Immature natural killer cell (primary cell): ENCODE measurements at places on chromosomes 7 and 10.

- DNase-seq, result no peak
Observed at GRCh38 chr10:128950916-128951275, 516.1 kb upstream of the MGMT start.

GRCh38 chr7:75914169-75914654 lies 743 bp upstream of the POR start:
- no peak for DNase-seq

DNA sequence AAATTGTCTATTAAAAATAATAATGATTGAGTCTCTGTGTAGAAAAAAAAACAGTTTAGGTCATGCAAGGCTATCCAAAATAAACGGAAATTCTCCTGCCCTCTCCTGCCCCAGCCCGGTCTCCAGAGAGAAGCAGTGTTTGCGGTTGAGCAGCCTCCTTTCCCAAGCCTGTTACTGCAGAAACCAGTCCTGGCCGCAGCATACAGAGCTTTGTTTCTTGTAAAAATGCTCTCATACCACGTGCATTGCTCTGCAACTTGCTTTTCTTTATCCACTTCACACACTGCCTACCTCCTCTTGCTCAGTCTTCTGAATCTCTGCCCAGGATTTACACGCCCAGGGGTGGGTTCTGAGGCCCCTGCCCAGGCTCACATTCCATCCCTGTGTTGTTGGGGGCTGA lies 34.4 kb upstream of the CUL1 start:
- DNase-seq, result no peak

DNA sequence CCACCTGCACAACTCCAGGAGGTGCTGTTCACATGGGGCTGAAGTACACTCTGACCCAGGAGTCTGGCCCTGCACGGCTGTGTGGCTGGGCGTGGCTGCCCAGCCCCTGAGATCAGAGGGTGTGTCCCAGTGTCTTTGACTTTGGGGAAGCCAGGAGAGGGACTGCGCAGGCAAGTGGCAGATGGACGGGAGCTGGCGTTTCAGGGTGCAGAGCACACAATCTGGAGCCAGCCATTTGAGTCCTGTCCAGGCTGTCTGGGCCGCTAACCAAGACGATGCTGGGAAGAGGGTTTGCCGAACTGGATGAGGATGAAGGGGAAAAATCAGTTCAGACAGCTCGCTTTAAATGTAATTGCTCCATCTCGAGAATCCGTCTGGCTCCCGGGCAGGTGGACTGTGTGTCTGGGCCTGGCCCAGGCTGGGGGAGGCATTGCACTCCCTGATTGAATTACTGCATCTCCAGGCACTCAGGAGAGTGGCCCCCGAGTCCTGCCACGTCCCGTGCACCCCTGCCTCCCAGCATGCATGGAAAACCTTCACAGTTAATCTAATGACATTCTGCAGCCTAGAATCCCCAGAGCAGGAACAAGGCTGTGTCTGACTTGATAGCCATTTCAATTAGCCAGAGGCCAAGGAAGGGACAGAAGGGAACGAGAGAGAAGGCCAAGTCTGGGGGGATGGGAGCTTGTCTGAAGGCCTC lies 120.8 kb upstream of the NANOS1 start:
- DNase-seq, result no peak

DNA sequence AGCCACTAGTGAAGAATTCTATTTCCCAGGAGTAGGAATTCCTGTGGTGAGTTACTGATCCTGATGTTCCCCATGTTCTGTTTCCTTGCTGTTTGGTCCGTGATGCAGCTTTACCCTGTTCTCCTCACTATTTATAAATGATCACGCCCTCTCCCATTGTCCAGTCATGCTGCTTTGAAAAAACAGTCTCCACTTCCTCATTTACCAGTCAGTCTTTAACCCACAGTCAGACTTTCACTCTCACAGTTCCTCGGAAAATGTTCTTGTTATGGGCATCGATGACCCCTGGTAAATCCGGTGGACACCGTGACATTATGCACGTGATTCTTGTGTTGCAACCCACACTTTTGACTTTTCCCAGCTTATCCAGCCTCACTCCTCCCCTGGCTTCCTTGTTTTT lies 14.4 kb downstream of the SCIN start:
- no peak for DNase-seq

DNA sequence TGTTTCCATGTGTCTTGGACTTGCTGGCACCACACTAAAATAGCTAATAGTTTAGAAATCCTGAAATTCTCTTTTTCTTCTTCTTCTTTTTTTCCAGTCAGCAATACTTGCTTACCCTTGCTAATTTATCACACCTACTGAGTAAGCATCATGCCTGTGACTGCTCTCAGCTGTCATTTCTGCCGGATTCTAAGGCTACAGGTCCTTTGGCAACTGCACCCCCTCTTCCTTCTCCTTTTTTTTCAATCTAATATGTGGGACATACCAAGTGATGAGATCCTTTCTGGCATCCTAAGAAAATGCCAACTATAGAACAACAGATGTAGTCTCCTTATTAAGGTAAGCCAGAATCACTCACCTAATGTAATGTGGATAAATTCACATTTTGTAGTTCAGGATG lies 444.7 kb downstream of the MAGI2 start:
- no peak for DNase-seq

GRCh38 chr7:104998040-104998752 lies 15.8 kb upstream of the KMT2E start:
- DNase-seq, result no peak
